ENCODE measurements at places on chromosomes 3 and 15.

DNA sequence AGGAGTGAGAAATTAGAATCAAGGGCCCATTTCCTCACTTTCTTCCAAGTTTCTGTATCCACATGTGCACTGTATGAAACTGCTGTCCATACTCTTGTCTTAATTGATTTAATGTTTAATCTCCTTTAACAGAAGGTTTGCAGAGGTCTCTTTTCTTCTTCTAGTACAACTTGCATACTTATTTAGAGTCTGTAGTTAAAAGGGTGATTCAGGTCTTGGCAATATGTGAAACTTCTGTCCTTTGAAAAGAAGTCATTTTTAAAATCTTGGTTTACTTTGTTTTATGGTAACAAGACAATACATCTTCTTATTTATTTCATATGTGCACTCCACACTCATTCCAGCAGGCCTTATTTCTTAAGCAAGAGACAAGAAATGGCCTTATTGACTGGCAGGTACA is 25.8 kb downstream of the TMEM45A start:
- no peak for DNase-seq

DNA sequence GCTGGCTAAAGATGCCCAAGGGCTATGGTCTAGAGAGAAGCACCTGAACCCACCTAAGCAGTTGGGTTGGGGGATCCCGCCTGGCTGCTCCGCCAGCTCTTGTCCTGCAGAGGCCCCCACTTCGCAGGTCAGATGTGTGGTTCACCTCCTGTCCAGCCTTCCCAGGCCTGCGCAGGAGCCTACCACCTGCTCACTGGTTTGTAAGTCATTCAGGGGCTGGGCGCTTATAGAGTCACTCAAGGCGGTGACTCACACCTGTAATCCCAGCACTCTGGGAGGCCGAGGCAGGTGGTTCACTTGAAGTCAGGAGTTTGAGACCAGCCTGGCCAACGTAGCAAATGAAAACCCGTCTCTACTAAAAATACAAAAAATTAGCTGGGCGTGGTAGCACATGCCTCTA is 3.9 kb upstream of the FURIN start:
- DNase-seq: no peak

GRCh38 chr3:14424711-14425580 is 22.5 kb downstream of the SLC6A6 start:
- no peak for DNase-seq

GRCh38 chr3:138467931-138468330 is 33.5 kb downstream of the ESYT3 start:
- DNase-seq: no peak

- DNase-seq: no peak
Observed at GRCh38 chr3:158911586-158911985, 109.7 kb downstream of the MFSD1 start.

DNA sequence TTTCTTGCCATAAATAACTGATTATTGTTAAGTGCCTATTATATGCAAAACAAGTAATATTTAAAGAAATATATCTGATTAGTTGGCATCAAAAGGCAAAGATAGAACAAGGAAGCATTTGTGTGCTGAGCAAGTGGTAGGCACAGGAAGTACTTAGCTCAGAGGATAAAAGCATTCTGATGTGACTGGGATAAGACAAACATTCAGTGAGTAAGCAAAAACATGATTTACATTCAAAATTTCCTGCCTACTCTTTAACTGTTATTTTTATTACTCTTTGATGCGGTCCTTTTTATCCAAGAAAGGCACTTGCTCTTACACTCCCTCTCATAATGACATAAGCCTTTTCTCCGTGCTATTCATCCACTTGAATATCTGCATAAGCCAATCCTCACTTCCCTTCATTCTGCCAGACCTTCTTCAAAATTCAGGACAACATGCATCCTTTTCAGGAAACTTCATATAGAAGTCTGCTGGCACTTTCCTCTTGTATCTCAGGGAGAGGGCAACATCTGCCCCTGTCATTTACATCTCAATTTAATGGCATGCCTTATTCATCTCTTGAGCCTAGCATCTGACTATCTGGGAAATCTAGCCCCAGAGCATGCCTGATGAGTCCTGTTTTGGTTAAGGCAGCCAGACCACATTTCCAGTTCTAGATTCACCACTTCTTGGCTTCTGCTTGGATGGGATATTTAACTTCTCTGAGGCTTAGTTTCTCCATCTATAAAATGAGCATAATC is 478.2 kb upstream of the ROBO2 start:
- no peak for DNase-seq

DNA sequence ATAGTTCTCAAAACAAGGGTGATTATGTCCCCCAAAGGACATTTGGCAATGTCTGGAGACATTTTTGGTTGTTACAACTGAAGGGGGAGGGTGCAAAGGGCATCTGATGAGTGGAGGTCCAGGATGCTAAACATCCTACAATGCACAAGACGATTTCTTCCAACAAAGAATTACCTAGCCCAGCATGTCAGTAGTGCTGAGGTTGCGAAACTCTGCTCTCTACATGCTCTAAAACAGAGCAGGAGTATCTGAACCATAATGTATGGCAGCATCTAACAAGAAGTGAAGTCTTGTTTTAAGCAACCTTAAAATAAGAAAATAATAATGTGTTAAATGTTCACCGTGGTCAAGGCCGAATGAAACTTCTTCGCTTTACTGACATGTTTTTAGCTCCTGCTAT is 7.0 kb downstream of the GYG1 start:
- no peak for DNase-seq

DNA sequence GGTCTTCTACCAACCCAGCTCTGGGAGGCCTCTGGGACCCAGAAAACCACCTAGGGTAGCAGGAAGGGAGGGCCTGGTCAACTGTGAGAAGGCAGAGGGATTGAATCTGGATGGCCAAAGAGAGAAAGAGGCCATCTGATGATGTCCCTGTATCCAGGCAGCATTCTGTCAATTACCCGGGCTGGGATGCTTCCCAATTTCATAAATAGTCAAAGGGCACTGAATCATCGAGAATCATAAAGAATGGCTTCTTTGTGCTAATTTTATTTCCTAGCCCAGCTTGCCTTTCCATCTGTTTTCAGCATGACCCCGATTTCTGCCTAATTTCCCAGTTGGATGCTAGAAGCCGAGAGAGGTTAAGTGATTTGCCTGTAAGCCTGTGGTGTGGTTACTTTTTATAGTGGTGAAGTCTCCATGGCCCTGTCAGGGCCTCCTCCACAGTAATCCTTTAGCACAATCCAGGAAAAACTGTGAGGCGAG is 129.2 kb downstream of the FAM43A start:
- no peak for DNase-seq

DNA sequence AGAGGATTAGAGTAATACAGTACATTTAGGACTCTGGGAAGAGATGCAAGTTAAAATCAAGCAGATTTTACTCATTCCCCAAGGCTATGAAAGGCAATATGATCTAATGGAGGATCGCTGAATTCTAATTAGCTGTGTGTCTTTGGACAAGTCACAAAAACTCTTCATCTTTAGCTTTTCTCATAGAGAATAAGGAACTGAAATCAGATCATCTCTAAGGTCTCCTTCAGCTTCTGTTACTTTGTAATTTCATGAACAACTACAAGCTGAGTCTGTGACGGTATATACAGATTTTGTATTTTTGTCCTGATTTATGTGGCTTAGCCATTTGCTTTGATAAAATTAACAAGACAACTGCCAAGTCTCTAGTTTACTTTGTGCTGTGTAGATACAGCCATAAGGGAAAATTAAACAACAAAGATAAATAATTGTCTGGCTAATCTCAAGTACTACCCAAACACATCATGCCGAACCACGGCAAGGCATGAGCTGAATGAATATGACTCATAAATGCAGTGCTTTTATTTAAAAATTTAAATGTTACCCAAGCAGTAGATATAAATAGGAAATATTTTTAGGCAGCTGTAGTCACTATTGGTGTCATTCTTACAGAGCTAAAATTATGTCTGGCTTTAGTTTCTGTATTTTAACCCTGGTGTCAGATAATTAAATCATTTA is 81.5 kb downstream of the GAP43 start:
- no peak for DNase-seq

- DNase-seq: peak; percentile 54
Observed at GRCh38 chr15:72358650-72359171, 17.1 kb downstream of the HEXA start.

- no peak for DNase-seq
Observed at GRCh38 chr15:98723195-98723594, 74.9 kb downstream of the IGF1R start.

DNA sequence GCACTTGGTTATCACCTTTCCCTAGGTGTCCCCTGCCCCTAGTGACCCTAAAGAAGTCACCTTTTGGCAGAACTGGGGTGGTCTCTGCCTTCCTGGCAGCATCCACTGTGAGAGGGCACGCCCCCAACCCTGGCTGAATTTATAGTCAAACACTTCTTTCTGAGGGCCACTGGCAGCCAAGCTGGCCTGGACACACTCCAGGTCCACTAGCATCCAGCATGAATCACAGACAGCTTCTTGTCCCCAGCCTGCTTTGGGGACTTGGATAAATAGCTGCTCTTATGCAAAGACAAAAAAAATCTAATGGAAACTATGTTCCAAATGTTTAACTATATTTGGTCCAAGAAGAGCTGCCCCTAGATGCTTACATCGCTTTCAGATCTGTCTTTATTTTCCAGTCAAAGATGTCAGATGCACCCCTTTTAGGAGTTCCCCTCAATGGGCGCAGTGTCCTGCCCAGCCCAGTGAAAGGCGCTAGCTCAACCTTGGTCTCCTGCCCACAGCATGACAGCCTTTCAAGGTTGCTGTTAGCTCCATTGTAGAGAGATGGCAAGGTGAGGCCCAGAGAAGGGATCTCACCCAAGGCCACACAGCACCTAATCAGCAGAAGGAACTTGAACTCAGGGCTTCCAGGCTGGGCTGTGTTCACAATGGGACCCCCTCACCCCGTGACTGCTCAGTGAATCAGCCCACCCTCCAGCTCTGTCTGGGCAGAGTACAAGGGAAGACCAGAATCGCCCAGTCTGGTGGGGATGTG is 7.0 kb downstream of the RASL12 start:
- no peak for DNase-seq

DNA sequence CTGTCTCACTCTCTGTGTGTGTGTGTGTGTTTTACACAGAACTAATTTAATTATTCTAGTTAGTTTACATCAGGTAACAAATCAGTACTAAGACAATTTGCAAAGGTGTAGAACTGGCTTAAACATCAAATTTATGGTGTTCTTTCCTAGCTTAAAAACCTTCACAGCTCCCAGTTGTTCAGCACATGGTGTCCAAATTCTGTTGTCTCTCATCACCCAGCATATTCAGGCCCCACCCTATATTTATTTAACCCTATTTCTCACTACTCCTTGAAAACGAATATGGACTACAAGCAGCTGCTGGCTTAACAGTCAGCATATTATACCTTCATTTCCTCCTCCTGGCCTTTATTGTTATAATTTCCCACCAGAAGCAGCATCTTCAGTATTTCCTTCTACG is 1.2 kb downstream of the IL20RB start:
- DNase-seq: no peak

DNA sequence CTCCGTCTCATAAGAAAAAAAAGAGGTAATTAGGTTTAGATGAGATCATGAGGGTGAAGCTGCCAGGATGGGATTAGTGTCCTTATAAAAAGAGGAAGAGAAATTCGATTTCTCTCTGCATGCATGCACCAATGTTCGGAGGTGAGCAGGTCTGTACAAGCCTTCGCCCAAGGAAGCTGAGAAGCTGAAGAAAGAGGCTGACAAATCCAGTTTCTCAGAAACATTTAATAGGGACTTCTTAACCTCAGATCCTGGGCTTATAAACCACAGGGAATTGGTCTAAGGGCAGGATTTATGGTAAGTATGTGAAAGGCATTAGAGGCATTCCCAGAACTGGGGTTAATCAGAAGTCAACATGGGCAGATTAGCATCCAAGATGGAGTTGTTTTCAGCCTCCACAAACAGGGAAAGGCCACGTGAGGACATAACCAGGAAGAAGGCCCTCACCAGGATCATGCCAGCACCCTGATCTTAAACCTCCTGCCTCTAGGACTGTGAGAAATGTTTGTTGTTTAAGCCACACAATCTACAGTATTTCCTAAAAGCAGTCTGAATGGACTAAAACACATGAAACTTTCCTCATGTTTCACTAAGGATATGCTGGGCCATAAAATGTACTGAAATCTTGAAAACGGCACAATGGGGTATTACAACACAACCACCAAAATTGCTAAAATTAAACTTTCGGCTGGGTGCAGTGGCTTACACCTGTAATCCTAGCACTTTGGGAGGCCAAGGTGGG is 11.3 kb downstream of the SHISA5 start:
- DNase-seq: no peak

DNA sequence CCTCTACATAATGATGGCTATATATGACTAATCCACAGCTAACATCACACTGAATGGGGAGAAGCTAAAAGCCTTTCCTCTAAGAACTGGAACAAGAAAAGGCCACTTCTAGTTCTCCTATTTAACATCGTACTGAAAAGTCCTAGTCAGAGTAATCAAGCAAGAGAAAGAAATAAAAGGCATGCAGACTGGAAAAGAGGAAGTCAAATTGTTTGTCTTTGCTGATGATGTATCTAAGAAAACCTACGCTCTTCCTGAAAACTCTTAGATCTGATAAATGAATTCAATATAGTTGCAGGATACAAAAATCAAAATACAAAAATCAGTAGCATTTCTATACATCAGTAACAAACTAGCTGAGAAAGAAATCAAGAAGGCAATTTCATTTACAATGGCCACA is 116.9 kb downstream of the TP63 start:
- no peak for DNase-seq

DNA sequence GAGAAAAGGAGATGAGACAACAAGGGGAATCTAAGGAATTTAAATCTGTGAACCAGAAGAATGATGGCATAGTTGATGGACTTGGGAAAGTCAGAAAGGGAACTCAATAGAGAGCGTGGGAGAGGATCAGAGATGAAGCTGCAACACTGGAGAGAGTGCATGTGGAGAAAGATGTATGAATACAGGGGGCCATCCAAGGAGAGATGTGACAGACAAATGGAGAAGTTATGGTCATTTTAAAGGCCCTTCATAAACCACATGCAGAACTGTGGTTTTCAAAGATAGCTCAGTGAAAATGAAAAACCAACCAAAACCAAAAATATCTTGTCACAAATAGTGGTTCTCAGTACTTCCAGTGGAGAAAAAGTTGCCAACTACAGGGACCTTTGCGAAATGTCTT is 265.2 kb downstream of the SUCLG2 start:
- no peak for DNase-seq

- DNase-seq: no peak
Observed at GRCh38 chr15:88839146-88839545, 35.9 kb downstream of the ACAN start.

DNA sequence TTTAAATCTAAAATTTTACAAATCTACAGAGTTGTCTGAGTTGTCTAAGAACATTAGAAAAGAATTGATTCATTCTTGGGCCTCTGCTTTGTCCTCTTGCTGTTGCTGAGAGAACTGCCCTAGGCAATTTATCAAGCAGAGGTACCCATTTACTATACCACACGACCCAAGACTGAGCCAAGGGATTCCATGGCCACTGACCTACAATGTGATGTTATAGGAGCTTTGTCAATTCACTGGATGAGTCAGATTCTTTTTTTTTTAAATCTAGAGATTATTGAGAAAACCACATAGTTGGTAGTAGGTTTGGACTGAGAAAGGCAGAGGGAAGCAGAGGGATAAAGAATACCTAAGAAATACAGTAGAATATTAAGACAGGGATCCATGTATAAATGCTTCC is 55.3 kb downstream of the TRAT1 start:
- no peak for DNase-seq

GRCh38 chr3:129429080-129429451 is 630 bp upstream of the EFCAB12 start:
- no peak for DNase-seq

Data from AG08396 (cell line).